NCI-H1105 treated with DMSO at 0.1 percent for 48 hours (cell line): ENCODE measurements at places on chromosomes 7 and 10.

- no peak for DNase-seq
These were observed 14.8 kb downstream of the SLIT1 start for GRCh38 chr10:97171001-97171400.

GRCh38 chr7:134071355-134072331 is 55.5 kb upstream of the LRGUK start:
- no peak for DNase-seq

DNA sequence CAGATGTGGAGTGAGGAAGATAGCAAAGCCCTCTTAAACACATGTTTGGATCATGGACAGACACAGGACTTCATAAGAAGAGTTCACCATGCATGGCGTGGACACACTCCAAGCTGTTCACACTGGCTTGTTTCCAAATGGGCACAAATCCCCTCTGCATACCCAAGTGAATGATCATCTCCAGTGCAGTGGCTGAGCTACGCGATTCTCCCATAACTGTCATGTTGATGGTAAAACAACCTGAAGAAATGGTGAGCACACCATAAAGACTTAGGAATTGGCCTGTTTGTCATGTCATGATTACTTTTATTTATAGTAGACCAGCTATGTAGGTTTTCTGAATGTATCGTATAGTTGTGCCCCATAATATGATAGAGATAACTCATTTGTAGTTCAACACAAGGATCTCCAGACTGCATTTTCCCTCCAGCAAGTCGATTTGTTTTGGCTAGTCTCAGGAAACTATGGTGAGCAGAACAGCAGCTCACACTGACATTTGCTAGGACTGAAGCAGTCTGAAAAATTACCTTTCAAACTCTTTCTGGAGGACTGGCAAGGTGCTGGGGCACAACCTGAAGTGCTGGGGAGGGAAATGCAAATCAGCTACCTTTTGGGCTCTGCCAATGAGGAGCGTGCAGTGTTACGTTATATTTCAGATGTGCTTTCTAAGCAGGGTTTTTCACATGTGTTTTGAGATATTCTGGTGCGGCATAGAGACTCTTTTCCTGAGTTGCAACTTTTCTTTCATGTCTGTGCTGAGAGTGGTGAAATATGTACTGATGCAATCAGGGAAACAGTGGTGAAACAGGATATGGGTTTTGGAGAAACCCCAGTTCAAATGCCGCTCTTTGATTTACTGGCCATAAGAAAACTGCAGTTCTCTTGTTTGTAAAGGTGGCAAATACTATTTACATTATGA is 629.6 kb upstream of the DPP6 start:
- no peak for DNase-seq

DNA sequence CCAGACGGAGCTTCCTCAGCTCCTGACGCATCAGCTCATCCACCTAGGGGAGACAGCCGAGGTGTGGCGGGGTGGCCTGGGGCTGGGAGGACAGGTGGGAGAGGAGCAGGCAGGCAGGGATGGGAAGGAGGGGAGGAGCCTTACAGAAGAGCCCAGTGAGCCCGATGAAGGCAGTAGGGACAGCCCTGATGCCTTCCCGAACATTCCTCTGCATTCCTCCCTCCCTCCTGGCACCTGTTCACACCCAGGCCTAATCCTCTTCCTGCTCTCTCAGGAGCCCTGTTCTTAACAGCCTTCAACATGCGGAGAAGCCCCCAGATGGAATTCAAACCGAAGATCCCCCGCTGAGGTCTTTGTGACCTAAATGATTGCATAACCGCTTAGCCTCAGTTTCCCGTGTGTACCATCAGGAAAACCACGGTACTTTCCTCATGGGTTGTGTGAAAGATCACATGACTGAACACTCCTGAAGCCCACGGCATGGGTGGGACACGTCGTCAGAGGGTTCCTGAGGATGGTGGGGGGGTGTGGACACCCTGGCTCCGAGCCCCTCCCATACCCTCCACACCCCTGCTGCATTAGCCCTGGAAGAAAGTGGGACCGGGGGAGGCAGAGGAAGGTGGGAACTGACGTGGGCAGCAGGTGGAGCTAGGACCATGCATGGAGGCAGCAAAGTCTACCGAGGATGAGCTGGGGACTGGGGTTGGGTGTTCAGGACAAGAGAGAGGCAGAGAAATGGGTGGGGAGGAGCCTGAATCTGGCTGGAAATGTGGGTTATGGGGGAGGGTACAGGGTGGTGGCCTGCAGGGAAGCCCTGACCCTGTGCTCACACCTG is 8.8 kb upstream of the ASB10 start:
- DNase-seq, result no peak

- DNase-seq, result no peak
These were observed 57.8 kb downstream of the CYP51A1 start for GRCh38 chr7:92076509-92076908.

- no peak for DNase-seq
These were observed 73.8 kb upstream of the SFMBT2 start for GRCh38 chr10:7484456-7485243.

DNA sequence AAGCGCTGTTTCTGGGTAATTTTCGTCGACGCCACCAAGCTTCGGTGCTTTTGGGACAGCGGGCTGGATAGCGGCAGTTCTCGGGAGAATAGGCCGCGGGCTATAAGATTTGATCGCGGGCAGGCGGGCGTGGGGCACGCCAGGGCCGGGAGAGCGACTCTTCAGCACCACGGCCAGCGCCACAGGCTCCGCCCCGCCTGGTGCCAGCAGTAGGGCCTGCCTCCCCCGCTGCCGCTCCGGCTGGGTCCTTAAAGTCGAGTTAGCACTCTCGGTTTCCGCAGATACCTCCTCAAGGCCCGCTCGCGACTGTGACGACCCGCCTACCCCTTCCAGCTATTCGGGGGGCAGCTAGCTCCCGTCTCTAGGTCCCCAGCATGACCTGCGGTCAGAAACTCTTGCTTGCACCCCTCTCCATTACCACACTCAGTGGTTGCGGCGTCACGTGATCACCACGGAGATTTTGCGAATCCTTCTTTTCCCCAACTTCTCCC is 9.4 kb downstream of the NXPH1 start:
- no peak for DNase-seq

- DNase-seq, result no peak
These were observed 2.6 kb downstream of the ST7 start for GRCh38 chr7:116955801-116956476.

DNA sequence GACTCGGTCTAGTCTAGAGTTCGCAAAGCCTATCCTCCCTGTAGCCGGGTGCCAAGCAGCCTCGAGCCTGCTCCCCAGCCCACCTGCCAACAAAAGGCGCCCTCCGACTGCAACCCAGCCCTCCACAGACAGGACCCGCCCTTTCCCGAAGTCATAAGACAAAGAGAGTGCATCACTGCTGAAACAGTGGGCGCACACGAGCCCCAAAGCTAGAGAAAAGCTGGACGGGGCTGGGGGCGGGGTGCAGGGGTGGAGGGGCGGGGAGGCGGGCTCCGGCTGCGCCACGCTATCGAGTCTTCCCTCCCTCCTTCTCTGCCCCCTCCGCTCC is 622 bp upstream of the COL1A2 start:
- no peak for DNase-seq

DNA sequence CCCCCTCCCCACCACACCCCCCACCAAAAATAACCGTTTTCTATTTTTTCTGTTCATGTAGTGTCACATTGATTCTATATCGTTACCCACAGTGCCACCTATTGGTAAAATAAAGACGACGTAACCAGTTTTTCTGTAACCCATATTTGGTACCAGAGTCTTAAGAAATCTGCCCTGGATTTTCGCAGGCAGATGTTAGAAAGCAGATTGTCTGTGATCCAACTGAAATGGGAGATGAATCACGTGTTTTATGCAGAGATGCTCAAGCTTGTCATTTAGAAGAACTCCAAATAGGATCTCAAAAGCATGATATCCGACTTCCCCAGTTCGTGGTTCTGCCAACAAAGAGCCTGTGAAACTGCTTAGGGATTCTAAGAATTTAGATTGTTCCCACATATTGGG is 261.1 kb upstream of the CSTF2T start:
- peak; percentile 2 for DNase-seq

- DNase-seq, result no peak
These were observed 81.4 kb downstream of the GOLGA7B start for GRCh38 chr10:97931041-97931440.

GRCh38 chr10:77244746-77245145 is 392.9 kb downstream of the KCNMA1 start:
- no peak for DNase-seq

- no peak for DNase-seq
These were observed 133.8 kb upstream of the ZNF92 start for GRCh38 chr7:65239707-65240352.

DNA sequence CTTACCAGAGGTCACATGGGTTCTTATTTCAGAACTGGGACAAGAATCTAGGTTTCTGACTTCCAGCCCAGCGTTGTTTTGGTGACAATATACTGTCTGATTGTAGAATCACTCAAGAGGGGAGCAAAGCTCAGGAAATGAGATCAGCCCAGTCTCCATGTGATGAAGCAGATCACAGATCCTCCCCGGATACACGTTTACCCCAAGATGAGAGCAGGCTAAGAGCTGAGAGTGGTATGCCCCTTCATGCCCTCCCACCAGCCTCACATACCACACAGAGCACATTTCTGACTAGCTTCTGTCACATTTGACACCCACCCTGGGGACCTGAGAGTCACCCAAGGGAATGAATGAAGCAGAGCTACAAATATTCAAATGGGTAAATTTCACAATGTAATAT is 27.1 kb upstream of the PRKCQ start:
- no peak for DNase-seq

- DNase-seq, result no peak
These were observed 241.7 kb downstream of the IPMK start for GRCh38 chr10:58026036-58026435.

DNA sequence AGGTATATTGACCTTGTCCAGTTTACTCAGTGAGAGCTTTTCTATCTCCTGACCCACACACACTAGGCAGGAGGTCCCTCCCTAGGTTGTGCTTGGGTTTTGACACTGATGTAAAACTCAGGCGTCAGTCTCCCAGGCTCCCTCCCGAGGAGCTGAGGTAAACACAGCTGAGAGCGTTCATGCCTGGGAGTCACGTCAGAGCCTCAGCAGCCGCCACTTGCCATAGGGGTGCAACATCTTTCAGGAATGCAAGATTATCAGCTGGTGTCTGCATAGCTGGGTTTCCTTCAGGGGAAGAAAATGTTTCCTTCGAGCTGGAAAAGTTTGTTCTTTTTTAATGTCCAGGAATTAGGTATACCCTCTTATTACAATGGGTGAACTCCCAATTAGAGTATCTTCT is 70.6 kb downstream of the FGFR2 start:
- DNase-seq, result peak; percentile 13

GRCh38 chr7:68393051-68393450 is 1205.2 kb upstream of the AUTS2 start:
- DNase-seq, result no peak

DNA sequence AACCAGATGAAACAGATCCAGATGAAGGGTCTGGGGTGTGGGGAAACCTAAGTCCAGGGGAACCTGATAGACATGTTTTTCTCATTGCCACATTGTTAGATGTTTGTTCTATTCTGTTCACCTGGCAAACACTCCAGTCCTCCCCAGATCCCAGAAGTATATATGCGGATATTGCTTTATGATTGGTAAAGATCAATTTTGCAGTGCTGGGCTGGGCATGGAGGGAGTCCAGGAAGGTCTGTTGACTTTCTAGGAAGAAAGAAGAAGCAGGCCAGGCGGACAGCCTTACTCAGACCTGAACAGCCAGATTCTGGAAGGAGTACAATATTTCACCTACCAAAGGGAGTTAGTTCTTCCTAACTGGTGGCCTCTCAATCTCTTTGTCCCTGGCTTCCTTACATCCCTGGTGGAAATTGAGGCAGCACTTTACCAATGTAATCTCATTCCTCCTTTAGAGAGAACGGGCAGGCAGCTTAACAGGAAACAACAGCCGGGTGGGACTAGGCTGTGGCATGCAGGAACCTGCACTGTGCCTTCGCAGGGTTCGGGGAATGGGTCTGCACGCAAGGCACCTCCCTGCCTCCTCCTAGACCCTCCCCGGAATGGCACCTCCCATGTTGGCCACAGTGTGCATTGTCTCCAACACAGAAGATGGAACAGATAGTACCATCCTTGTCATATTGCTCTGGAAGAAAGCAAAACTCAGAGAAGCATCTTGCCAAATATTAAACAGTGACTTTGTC is 930 bp downstream of the GIMAP6 start:
- no peak for DNase-seq

GRCh38 chr7:94367949-94368348 is 26.7 kb upstream of the COL1A2 start:
- no peak for DNase-seq

GRCh38 chr10:89159761-89160160 is 47.4 kb downstream of the CH25H start:
- DNase-seq, result no peak

DNA sequence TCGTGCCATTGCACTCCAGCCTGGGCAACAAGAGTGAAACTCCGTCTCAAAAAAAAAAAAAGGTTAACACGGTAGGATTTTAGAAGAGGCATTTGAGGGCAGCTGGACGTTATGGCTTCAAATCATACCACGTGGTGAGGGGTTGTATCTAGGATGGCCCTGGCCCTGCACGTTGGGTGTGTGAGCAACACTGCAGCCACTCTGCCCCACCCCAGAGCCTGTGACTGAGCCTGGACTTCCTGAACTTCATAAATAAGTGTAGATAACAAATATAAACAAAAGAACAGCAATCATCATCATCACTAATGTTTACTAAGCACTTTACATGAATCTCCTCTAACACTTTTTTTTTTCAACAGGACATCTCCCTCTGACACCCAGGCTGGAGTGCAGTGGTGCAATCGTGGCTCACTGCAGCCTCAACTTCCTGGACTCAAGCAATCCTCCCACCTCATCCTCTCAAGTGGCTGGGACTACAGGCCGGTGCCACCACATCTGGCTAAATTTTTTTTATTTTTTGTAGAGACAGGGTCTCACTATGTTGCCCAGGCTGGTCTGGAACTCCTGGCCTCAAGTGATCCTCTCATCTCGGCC is 169.5 kb upstream of the FRMD4A start:
- no peak for DNase-seq

DNA sequence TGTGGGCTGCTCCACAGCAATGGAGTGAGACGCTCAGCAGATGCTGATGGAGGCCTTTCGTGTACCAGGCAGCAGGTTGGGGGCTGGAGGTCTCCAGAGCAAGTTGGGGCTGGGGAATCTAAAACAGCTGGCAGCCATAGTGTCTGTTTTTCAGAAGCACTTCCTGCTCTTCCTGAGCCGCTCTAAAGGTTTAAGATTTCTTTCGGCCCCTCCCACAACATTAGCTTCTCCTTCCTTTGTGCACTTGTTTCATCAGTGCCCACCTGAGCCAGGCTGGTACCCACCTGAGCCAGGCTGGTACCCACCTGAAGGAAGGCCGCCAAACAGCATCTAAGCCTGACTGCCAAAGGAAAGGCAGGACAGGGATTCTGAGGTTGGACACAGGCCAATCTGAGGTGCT is 18.4 kb upstream of the WAPL start:
- DNase-seq, result no peak

GRCh38 chr10:12469345-12469744 is 120.0 kb downstream of the CAMK1D start:
- DNase-seq, result no peak
